ENCODE measurements at places on chromosomes 5 and 9.

GRCh38 chr5:81171769-81172168, 61.4 kb upstream of the CKMT2 start:
- DNase-seq, result no peak

GRCh38 chr5:5886812-5887486, 464.5 kb downstream of the ICE1 start:
- no peak for DNase-seq

- DNase-seq, result no peak
Measured at GRCh38 chr5:3509290-3509689, 86.3 kb upstream of the IRX1 start.

DNA sequence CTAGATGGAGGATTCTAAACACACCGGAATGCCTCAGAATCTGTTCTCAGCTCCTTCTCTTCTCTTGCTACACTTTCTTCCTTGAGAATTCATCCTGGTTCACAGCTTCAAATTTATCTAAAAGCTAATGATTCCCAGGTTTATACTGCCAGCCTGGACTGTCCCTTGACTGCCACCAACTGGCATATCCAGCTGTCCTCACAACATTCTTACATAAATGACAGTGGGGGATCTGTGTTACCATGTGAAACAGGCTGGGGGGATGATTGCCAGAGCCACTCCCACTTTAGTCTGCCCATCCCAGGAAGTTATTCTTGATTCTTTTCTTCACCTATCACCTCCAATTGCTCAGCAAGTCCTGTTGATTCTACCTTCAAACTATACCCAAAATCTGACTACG, 27.2 kb upstream of the ZFR start:
- DNase-seq, result no peak

DNA sequence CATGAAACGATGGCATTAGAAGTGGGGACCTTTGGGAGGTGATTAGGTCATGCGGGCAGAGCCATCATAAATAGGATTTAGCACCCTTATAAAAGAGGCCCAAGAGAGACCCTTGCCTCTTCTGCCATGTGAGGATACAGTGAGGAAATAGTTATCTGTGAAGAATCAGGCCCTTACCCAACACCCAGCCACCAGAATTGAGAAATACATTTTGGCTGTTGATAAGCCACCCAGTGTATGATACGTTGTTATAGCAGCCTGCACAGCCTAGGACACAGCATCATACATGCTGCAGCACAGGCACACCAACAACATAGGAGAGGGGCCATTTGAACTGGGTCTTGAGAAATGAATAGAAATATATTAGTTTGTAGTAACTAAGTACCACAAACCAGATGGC, 8.0 kb upstream of the MAMDC2 start:
- no peak for DNase-seq

DNA sequence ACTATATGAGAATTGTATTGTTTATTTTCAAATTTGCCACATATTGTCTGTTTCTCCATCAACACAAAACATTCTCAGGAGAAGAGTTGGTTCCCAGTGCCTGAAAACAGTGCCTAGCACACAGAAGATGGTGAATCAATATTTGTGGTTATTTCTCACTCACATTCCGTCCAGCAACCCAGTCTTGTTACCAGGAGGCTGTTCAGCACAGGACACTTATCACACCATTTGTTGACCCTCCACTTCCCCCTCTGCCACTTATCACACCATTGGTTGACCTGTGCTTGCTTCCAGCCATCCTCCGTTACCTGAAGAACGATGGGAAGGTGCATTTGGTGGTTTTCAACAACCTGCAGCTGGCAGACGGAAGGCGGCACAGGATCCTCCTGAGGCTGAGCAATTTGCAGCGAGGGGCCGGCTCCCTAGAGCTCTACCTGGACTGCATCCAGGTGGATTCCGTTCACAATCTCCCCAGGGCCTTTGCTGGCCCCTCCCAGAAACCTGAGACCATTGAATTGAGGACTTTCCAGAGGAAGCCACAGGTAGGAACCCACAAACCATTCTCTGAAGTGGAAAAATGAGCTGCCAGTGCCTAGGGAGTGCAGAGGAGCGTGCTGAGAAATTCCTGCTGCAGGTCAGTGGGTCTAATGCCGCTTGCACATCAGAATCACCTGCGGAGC, 20.5 kb downstream of the THBS4 start:
- DNase-seq, result no peak

DNA sequence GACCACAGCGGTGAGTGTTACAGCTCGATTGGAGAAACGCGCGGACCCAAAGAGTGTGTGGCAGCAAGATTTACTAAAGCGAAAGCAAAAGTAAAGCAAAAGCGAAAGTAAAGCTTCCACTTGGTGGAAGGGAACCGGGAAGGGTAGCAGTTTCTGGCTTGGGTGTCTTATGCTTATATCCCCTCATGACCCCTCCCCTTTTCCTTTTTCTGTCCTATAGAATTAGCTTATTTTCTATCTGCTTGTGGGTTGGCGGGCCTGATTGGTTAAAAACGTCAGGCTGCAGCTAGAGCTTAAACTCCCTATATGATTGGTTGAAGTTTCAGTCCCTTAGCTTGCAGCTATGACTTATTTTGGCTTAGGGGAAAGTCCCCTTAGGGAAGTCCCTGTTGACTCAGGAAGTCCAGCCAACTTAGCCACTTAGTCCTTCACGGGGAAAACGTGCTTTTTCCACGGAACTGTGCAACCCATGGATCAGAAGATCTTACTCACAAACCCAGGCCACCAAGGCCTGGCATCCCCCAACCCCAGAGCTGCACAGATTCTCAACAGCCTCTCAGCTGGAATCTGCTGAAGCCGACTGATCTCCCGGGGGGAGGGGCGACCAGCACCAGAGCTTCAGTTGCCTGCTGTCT, 114.2 kb upstream of the ADAMTS16 start:
- DNase-seq, result no peak

DNA sequence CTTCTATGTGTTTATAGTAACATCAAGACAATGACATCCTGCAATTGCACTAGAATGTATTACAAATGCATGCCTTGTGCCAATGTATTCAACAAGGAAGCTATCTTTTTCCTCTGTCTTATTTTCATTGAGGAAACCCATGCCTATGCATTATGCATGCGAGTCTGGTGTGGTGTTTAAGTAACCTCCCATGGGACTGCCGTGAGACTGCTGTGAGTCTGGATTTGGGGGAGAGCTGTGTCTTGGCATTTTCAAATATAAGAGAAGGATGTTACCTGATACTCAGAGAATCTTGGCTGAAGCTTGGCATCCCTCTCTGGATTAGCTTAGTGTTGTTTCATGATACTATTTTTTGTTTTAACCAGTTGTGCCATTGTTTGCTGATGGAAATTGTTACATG, 98.3 kb downstream of the F2RL2 start:
- no peak for DNase-seq

DNA sequence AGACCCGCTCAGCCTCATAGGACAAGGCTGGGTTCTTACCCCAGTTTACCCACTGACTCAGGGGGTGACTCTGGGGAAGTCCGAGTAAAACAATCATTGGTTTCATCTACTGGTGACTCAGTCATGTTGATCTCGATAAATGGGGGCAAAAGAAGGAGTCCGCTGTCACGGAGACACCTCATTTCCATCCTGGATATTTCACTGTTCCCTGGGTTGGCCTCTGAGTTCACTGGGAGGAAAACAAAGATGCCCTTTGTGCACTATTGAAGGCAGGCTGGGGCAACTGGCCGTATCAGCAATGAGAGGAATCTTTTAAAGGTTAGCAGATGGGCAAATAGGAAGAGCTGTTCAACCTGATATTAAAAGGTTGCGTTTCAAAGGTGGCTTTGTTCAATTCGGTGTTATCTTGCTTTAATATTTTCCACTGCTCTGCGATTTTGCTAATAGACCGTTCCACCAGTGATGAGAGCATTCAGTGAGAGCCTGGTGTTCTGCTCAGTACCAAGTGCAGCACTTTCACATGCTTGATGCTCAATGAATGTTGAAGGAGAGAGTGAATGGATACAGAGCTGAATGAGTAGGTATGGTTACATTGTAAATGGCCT, 110.2 kb upstream of the EGFLAM start:
- no peak for DNase-seq

All from CD4-positive, alpha-beta T cell treated with Interleukin-15 for 1 hour (primary cell).